IMR-90 (cell line): ENCODE measurements at places on chromosomes 2 and 18. TPM values are rescaled to one million over a fixed set of nuclear protein-coding genes. Genes with fewer than 3 reads are reported as not detected.

The BCL11A gene
- total RNA-seq, result 1.1 and 1.7 TPM in 2 replicates

The UGT1A5 gene
- not detected in 2 replicates for total RNA-seq

- no peak for DNase-seq
- H3K36me3 ChIP-seq, result no peaks in the 10 kb centered on the region
- H3K4me3 ChIP-seq, result no peak overlapping the region
- H3K27me3 ChIP-seq, result peaks cover 17% of the 10 kb centered on the region
- no peak overlapping the region for H3K27ac ChIP-seq
- no peaks in the 10 kb centered on the region for H3K4me1 ChIP-seq
Observed at GRCh38 chr2:10229462-10230099, 73.1 kb upstream of the HPCAL1 start.

DNA sequence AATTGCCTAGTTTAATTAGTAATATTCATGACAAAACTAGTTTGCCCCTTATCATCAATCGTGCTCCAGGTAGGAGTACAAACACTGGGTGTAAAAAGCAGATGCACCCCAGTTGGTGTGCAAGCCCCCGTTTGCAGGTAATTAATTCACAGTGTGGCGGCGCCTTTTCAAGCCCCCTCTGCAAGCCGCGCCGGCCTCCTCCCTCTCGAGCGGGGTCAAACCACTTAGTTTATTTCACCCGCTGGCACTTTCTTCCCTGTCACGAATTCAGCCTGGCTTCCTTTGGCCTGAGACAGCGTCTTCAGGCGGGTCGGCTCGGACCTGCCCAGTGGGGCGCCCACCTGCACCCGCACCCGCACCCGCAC is 64.7 kb upstream of the MAPRE2 start:
- DNase-seq, result no peak
- H3K27ac ChIP-seq, result no peak overlapping the region
- H3K27me3 ChIP-seq, result peaks cover 25% of the 10 kb centered on the region
- H3K4me3 ChIP-seq, result peak overlapping the region; percentile 73
- H3K36me3 ChIP-seq, result no peaks in the 10 kb centered on the region

GRCh38 chr2:69561101-69561500 is 82.4 kb downstream of the AAK1 start:
- peak; percentile 56 for DNase-seq
- H3K36me3 ChIP-seq, result peaks cover 2% of the 10 kb centered on the region; the same call in 1 of the 2 replicates
- no peak overlapping the region for H3K4me3 ChIP-seq
- no peak overlapping the region for H3K27ac ChIP-seq

The IL1R1 gene
- 6.5 and 8.1 TPM in 2 replicates for total RNA-seq

- H3K4me3 ChIP-seq, result no peak overlapping the region
- H3K27me3 ChIP-seq, result no peaks in the 10 kb centered on the region
- H3K36me3 ChIP-seq, result no peaks in the 10 kb centered on the region
- H3K27ac ChIP-seq, result no peak overlapping the region
Observed at GRCh38 chr2:143960177-143960576, 559.7 kb downstream of the ZEB2 start.

The MSTN gene
- under 0.01 TPM in 1 of 2 replicates, not detected in the other for total RNA-seq

GRCh38 chr2:20620696-20621365 is 30.1 kb downstream of the HS1BP3 start:
- no peak overlapping the region for H3K27ac ChIP-seq
- peaks cover 35% of the 10 kb centered on the region for H3K36me3 ChIP-seq
- H3K4me1 ChIP-seq, result peaks cover 19% of the 10 kb centered on the region
- no peak overlapping the region for H3K4me3 ChIP-seq

The DYNC2LI1 gene
- 5.2 and 11.7 TPM in 2 replicates for total RNA-seq

DNA sequence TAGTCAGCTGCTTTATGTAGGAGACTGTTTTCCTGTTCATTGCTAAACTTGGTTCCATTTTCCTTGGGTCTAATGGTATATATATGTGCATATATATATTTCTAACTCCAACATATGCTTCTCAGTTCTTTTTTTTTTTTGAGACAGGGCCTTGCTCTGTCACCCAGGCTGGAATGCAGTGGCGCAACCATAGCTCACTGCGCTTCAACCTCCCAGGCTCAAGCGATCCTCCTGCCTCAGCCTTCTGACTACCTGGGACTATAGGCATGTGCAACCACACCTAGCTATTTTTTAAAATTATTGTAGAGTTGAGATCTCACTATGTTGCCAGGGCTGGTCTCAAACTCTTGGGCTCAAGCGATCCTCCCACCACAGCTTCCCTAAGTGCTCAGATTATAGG is 22.1 kb downstream of the STPG4 start:
- H3K27me3 ChIP-seq, result no peaks in the 10 kb centered on the region
- no peak for DNase-seq
- H3K4me1 ChIP-seq, result no peaks in the 10 kb centered on the region
- peaks cover 1% of the 10 kb centered on the region; the same call in 1 of the 2 replicates for H3K36me3 ChIP-seq
- H3K4me3 ChIP-seq, result no peak overlapping the region
- no peak overlapping the region for H3K27ac ChIP-seq

The GKN1 gene
- total RNA-seq, result not detected in 2 replicates

The TRIM54 gene
- under 0.01 TPM in 1 of 2 replicates, not detected in the other for total RNA-seq

The CHN1 gene
- total RNA-seq, result 54.4 and 58.4 TPM in 2 replicates

The EFHD1 gene
- total RNA-seq, result not detected in 2 replicates

- H3K27me3 ChIP-seq, result 0 out of 2 replicates have a peak, but pooled peaks cover 2% of the 10 kb centered on the region
- no peak overlapping the region for H3K4me3 ChIP-seq
- no peaks in the 10 kb centered on the region for H3K4me1 ChIP-seq
- no peak overlapping the region for H3K27ac ChIP-seq
- H3K36me3 ChIP-seq, result no peaks in the 10 kb centered on the region
Observed at GRCh38 chr2:31328026-31328425, 86.5 kb downstream of the XDH start.

GRCh38 chr2:191127235-191127634 is 23.6 kb downstream of the STAT4 start:
- no peaks in the 10 kb centered on the region for H3K36me3 ChIP-seq
- no peak for DNase-seq
- H3K27ac ChIP-seq, result no peak overlapping the region
- no peaks in the 10 kb centered on the region; the same call in 1 of the 2 replicates for H3K27me3 ChIP-seq
- no peaks in the 10 kb centered on the region for H3K4me1 ChIP-seq
- no peak overlapping the region for H3K4me3 ChIP-seq

GRCh38 chr2:191869178-191869577 is 22.3 kb upstream of the CAVIN2 start:
- peak; percentile 30 for DNase-seq
- no peak overlapping the region for H3K27ac ChIP-seq
- no peaks in the 10 kb centered on the region for H3K36me3 ChIP-seq
- peaks cover 22% of the 10 kb centered on the region for H3K4me1 ChIP-seq
- no peaks in the 10 kb centered on the region for H3K27me3 ChIP-seq
- no peak overlapping the region for H3K4me3 ChIP-seq

GRCh38 chr2:223735659-223736244 is 101.6 kb downstream of the AP1S3 start:
- H3K4me1 ChIP-seq, result peaks cover 15% of the 10 kb centered on the region
- peak overlapping the region; percentile 18 for H3K27ac ChIP-seq
- H3K4me3 ChIP-seq, result no peak overlapping the region
- peak; percentile 96 for DNase-seq

DNA sequence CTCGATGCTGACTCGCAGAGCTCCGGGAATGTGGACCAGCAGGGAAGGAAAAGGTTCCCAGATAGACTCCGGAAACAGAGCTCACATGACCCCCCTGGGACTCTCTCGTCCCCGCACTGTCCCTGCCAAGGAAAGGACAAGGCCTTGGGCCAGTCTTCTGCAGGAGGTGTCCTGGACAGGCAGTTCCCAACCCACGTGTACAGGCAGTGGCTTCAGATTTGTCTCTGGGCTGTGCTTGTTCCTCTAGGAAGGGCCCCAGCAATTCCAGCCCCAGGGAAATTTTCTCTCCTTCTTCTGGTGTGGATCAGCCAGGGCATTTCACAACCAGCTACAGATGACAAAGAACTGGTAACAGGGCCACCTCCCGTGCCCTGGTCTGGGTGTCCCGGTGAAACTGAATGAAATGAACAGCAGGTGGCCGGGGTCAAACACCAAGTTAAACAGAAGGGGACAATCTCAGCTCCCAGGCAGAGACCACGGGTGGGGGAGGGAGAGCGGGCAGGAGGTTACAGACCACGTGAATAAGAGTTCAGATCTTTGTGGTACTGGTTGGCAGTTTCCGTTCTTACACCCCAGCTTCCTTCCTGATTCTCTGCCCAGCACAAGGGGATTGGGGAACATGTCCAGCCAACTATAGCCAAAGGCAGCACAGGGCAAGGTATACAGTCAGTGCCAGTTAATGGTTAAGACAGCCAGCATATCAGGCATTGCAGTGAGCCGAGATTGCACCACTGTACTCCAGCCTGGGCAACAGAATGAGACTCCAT is 52.2 kb upstream of the CAB39 start:
- H3K27ac ChIP-seq, result no peak overlapping the region
- H3K4me3 ChIP-seq, result no peak overlapping the region
- H3K4me1 ChIP-seq, result peaks cover 1% of the 10 kb centered on the region
- DNase-seq, result no peak

The DSG4 gene
- not detected in 2 replicates for total RNA-seq

The MERTK gene
- 0.28 and 0.36 TPM in 2 replicates for total RNA-seq

The NTSR2 gene
- total RNA-seq, result not detected in 2 replicates

DNA sequence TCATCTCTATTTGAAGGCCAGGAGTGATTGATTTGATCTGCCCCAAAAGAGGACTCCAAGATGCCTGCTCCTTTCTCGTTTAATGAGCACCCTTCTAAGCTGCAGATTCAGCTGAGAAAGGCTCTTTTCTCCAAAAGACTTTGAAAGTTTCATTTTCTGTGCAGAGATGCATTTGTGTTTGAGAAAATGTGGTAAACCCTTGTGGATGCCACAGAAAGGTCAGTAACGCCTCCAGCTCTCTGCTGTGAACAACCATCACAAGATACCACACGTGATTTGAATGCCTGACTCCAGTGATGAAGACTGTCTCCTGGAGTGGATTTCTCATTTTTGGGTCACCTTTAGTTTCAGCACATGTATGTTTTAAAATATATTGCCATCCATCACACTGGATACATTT is 35.0 kb upstream of the CCDC85A start:
- no peaks in the 10 kb centered on the region for H3K36me3 ChIP-seq
- H3K27me3 ChIP-seq, result no peaks in the 10 kb centered on the region
- DNase-seq, result no peak
- no peak overlapping the region for H3K4me3 ChIP-seq

The SERPINB3 gene
- not detected in 2 replicates for total RNA-seq

The COL4A3 gene
- not detected in 2 replicates for total RNA-seq

DNA sequence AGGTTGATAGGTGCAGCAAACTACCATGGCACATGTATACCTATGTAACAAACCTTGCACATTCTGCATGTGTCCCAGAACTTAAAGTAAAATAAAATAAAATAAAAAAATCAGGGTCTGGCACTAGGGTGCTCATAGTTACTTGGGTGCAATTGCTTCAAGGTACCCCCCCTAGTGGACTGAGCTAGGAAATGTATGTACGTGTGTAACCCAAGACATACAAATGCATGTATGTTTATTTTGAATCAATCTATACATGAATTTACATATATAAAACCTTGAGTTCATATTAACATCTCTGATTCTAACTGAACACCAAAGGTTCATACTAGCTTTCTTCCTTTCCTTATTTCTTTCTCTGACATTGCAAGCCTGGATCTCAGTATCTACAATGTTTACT is 51.5 kb downstream of the USP37 start:
- no peak overlapping the region for H3K4me3 ChIP-seq
- no peaks in the 10 kb centered on the region for H3K4me1 ChIP-seq
- H3K36me3 ChIP-seq, result no peaks in the 10 kb centered on the region; the same call in 1 of the 2 replicates
- peak; percentile 5 for DNase-seq

DNA sequence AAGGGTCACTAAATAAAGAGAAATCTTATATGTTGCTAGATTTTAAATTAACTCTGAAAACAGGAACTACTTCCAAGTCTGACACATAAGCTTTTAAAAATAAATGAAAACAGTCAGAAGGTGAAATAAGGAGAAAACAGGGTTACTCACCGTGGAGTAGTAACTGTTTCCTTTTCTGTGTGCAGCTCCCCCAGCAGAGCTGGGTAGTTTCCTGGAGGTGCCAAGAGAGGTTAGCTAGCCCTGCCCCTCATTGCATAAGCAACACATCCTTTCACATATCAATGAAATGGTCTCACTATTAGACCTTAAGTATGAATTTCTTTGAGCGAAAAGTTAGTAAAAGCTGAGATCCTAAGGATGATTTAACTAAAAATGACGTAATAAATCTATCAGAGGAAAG is 54.0 kb upstream of the GPR75 start:
- peak; percentile 61 for DNase-seq
- peaks cover 22% of the 10 kb centered on the region for H3K36me3 ChIP-seq
- H3K27me3 ChIP-seq, result no peaks in the 10 kb centered on the region
- H3K4me1 ChIP-seq, result peaks cover 4% of the 10 kb centered on the region

The SERPINB12 gene
- not detected in 2 replicates for total RNA-seq

GRCh38 chr2:32262105-32262504 is 2.6 kb downstream of the NLRC4 start:
- no peaks in the 10 kb centered on the region for H3K36me3 ChIP-seq
- no peaks in the 10 kb centered on the region; the same call in 1 of the 2 replicates for H3K27me3 ChIP-seq
- H3K4me3 ChIP-seq, result no peak overlapping the region

The WDR35 gene
- 8.1 and 12.2 TPM in 2 replicates for total RNA-seq

DNA sequence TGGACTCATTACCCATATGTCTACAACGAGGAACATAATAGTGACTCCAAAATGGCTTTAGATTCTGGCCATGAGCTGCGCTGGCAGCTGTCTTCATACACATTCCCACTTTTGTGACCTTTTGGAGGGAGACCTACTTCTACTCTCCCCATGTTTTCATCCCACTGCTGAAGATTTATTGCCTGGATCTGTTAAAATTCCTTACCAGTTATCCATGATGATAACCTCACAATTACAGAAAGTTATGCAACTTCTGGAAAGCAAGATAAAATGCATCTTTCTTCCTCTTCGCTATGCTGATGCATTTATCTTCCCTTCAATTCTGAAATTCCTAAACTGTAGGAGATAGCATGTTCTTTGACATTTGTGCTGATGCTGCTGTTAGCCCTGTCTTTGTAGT is 855.3 kb downstream of the SLC4A3 start:
- no peak for DNase-seq
- H3K4me1 ChIP-seq, result no peaks in the 10 kb centered on the region
- no peaks in the 10 kb centered on the region for H3K27me3 ChIP-seq
- no peak overlapping the region for H3K27ac ChIP-seq

- H3K4me1 ChIP-seq, result peaks cover 6% of the 10 kb centered on the region; the same call in 1 of the 2 replicates
- peaks cover 14% of the 10 kb centered on the region for H3K36me3 ChIP-seq
- peak; percentile 60 for DNase-seq
- no peak overlapping the region for H3K27ac ChIP-seq
- no peaks in the 10 kb centered on the region for H3K27me3 ChIP-seq
Observed at GRCh38 chr2:54964271-54964670, 86.0 kb downstream of the RTN4 start.

DNA sequence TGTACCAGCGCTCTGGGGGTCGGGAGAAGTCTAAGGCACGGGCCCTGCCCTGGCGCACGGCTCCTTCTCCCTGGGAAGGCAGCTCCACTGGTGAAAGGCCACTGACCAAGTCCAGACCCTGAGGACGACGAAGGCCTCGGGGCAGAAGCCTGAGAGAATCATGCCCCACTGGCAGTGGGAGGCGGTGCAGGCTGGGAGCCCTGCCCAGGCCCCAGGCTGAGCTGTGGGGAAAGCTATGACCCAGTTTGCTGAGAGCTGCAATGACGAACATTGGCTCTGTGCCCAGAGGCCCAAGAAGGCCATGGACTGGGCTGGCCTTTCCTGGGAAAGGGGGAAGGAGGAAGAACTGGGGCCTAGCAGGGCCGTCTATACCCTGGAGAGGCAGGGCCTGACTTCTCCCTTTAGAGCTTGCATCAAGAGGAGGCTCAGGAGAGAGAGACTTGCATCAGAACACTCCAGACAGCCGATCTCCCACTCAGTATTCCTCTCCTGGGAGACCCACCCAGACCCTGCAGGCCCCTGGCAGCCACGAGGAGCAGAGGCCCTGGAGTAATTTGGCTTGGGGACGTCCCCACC is 32.9 kb downstream of the HS1BP3 start:
- H3K4me1 ChIP-seq, result peaks cover 25% of the 10 kb centered on the region
- no peaks in the 10 kb centered on the region for H3K27me3 ChIP-seq
- peak; percentile 100 for DNase-seq
- H3K36me3 ChIP-seq, result peaks cover 21% of the 10 kb centered on the region
- peak overlapping the region; percentile 91 for H3K27ac ChIP-seq

The CCDC150 gene
- total RNA-seq, result 3.8 and 6.9 TPM in 2 replicates

The GAREM2 gene
- total RNA-seq, result 0.28 and 0.36 TPM in 2 replicates

The CCDC178 gene
- total RNA-seq, result not detected in 2 replicates
